Right renal cortex interstitium (tissue), 3 donors: ENCODE measurements at places on chromosomes 6 and 20.

- DNase-seq = no peak
These were observed 4.5 kb downstream of the MRPL14 start for GRCh38 chr6:44122801-44123200.

DNA sequence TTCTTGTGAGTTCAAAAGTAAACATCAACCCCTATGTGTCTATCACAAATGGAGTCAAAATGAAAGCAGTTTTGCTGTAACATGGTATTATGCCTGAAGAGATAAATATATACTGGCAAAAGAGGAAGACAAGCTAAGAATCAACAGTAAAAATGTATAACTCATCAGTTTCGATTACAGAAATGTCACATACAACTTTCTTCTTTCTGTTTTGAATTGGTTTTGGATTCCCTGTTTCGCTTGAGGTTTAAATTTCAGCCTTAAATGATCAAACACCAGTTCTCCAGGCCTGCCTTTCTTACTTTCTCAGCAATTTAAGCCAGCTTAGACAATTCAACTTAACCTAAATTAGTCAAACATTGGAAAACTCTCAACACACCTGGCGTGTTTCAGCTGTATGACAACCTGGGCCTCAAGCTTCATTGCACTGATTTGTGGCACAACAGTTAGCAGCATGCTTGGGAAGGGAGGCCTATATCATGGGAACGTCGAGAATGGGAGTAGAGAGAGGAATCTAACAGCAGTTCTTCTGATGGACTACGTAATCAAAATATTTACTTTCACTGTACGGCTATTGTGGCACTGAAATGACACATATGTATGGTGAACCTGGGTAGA, 51.9 kb upstream of the MARCKS start:
- DNase-seq = no peak

DNA sequence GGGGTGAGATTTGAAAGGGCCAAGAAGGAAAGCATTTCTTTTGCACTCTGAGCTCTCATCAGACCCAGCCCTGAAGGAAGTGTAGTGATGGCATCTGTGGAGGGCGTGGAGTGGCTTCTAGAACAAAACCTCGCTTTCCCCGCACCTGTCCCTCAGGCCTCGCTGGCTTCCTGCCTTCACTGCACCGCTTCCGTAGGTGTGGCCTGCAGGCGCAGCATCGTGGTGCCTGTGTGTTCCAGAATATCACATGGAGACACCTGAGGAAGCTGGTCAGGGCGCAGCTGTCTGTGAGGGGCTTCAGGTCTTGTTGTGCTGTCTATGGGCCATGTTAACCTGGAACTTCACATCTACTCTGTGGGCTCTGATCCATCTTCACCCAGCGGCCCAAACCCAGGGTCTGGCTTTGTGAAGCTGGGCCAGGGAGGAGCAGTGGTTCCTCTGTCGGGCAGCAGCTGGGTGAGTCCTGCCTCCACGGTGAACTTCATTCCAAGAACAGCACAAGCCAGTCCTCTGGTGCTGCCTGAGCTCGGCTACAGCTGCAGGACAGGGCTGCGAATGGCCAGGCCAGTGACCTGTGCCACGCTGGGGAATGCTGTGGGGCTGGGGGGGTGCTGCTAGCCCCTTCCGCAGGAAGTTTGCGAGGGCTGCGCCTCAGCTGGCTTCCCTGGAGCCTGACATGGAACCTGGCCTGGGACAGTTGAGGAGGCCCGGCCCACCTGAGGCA, 40.9 kb downstream of the DSTN start:
- no peak for DNase-seq

- no peak for DNase-seq
These were observed 50.0 kb downstream of the SLC23A2 start for GRCh38 chr20:4951299-4951698.

DNA sequence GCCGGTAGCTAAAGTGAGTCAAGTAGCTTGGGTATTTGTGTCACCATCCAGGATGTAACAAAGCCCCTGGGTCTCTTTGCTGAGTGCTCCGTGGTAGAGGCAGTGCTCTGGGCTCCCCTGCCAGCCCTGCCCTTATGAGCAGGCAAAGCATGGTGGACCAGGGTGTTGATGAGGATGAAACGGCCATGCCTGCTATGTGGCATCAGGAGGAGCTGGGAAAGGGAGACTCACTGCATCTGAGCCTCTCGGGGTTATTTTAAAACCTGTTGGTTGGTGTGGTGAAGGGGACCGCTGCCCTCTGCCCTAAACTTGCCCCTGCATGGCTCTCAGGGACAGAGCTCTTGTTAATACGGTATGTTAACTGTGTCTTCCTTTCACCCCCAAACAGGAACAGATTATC, 143.1 kb downstream of the DTNBP1 start:
- DNase-seq = no peak

- no peak for DNase-seq
These were observed 42.7 kb downstream of the TFEB start for GRCh38 chr6:41692730-41693129.

DNA sequence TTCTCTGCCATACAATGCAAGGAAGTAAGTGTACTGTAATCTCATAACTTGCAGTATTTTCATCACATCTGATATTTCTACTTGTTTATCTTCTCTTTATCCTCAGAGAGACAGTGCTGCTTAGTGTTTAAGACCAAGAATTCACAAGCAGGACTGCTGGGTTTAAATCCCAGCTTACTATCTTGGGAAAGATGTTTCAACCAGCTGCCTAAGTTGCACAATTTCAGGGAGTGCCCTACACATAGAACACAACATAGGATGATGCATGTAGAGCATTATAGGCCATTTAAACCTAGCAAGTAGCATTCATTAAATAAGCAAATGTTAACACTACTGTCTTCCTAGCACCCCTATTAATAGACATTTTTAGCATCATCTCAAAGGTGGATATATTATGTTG, 205.2 kb upstream of the CEP162 start:
- no peak for DNase-seq

- DNase-seq = no peak
These were observed 9.4 kb downstream of the ABCC10 start for GRCh38 chr6:43436577-43437282.

GRCh38 chr6:124956018-124956417, 6.2 kb upstream of the RNF217 start:
- DNase-seq = no peak

- no peak for DNase-seq
These were observed 593 bp upstream of the GSTA3 start for GRCh38 chr6:52910091-52910490.

GRCh38 chr6:3905945-3906845, 57.0 kb downstream of the FAM50B start:
- no peak for DNase-seq

- DNase-seq = no peak
These were observed 1.2 kb downstream of the PDE7B start for GRCh38 chr6:135852746-135853145.

- DNase-seq = no peak
These were observed 449.7 kb downstream of the CDC5L start for GRCh38 chr6:44837255-44837654.

DNA sequence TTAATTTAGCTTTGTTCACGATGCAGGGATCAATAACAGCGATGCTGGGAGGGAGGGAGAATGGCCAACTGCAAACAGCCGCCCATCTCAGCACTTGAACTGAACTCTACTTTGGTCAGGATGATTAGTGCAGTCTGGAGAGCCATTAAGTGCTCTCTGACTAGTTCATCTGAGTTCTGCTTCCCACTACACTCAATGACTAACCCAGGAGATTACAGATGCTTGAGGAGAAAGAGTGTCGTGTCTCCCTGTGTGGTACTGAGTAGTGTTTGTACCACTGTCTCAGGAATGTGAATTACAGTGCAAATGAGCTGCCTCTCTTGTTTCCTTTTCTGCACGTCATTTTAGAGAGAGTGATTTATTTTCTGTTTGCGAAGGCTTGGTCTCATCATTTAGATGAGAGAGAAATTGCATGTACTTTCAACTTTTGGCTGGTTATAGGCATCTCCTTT, 23.5 kb downstream of the CARMIL1 start:
- no peak for DNase-seq

DNA sequence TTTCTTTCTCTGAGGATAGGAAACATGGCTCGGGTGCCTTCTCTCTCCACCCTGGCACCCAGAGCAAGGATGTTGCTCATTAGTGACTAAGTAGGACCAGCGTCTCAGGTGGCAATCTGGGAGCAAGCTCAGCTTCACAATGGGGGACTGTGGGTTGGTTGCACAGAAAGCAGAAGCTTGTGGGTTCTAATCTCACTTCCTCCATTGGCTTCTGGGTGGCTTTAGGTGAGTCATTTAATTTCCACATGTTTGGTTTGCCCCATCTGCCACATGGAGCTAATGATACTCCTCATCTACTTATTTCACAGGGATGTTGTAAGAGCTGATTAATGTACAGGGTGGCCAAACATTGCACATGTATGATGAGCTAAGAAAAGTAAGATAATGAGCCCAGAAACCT, 54.8 kb upstream of the AKIRIN2 start:
- DNase-seq = no peak

- DNase-seq = no peak
These were observed 20.5 kb upstream of the LTV1 start for GRCh38 chr6:143822584-143823024.

GRCh38 chr20:50323209-50323608, 132.6 kb downstream of the CEBPB start:
- no peak for DNase-seq

DNA sequence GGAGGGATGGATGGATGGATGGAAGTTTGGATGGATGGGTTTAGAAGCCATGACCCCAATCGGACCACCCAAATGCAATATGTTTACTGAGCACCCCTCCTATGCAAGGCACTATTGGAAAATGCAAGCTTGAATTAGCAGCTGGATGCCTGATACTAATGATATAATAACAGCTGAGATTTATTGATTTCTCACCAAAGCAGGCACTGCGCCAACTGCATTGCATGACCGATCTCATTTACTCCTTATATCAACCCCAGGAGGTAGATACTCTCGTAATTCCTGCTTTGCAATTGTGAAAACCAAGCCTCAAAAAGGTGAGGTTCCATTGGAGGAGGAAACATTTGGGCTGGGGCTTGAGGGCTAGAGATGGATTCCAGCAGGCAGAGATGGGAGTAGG, 89.7 kb downstream of the KCNB1 start:
- no peak for DNase-seq

DNA sequence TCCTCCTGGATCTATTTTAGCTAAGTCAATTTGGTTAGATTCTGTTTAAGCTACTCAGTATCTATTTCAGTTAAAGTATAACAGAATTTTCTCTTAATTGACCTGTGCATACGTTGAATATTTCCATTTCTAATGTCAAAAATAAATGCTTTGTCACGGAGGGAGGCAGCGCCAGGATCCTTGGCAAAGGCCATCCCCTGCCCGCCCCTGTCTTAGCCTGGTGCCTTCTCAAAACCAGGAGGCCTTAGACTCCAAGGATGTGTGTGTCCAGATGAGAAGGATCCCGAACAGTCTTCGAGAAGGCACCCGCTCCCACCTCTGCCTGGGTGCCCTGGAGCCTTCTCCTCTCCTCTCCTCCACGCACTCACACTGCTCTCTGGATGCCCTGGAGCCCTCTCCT, 22.4 kb downstream of the TCFL5 start:
- DNase-seq = no peak

GRCh38 chr6:138410972-138411880, 7.2 kb downstream of the HEBP2 start:
- DNase-seq = no peak

- DNase-seq = no peak
These were observed 64.9 kb upstream of the ZNF133 start for GRCh38 chr20:18223409-18223808.

DNA sequence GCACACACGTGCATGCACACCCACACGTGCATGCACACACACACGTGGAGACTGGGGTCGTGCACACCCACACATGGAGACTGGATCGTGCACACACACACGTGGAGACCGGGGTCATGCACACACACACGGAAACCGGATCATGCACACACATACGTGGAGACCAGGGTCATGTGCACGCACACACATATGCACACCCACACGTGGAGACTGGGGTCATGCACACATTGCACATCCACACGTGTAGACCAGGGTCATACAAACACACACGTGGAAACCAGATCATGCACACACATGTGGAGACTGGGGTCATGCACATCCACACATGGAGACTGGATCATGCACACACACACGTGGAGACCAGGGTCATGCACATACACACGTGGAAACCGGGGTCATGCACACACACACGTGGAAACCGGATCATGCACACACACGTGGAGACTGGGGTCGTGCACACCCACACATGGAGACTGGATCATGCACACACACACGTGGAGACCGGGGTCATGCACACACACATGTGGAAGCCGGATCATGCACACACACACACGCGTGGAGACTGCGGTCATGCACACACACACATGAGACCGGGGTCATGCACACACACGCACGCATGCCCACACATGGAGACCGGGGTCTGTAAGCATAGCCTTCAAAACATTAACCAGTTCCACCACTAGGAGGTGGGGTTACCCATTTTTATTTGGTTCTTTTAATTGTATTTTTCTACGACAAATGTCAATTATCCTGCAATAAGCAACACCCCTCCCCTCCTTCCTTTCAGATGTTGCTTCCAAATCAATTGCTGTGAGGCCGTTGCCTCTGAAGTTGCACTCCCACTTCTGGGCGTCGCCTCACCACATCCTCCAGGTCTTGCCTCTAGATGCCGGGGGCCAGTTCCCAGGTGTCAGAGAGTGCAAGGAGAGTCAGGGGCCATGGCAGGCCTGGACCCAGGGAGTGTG, 95.8 kb downstream of the TMEM242 start:
- DNase-seq = no peak

DNA sequence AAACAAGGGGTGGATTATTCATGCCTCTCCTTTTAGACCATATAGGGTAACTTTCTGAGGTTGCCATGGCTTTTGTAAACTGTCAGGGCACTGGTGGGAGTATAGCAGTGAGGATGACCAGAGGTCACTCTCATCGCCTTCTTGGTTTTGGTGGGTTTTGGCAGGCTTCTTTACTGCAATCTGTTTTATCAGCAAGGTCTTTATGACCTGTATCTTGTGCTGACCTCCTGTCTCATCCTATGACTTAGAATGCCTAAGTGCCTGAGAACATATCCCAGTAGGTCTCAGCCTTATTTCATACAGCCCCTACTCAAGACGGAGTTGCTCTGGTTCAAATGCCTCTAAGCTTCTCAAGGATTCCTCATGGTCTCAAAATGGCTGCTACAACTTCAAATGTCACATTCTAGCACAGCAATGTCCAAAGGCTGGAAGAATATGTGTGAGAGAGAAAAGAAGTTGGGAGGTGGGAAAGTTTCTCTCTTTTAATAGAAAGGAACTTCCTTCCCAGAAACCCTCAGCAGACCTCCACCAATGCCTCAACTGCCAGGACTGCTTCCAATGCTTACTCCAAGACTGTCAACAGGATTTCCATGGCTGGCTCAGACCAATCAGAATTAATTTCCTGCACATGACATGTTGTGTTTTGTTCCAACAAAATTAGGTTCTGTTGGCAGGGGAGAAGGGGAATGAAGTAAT, 46.6 kb upstream of the SLC9A8 start:
- no peak for DNase-seq
